A549 (cell line): ENCODE measurements at places on chromosomes 5 and 9. TPM values are rescaled to one million over a fixed set of nuclear protein-coding genes. Genes with fewer than 3 reads are reported as not detected.

DNA sequence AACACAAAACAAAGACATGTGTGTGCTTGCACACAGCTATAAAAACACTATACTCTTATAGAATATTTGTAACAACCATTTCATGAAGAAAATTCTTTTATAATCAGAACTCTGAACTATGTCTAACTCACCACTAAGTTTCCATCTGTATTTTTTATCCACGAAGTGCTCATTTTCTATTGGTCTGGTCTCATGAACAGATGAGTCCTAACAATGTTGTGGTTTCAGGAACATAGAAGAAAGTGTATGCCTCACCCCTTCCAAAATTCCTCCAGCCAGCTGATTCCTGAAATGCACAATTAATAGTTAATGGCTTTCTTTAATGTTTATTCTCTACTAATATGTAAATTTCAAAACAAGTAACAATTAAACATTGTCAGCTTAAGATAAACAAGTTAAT lies 325.3 kb upstream of the GRAMD2B start:
- DNase-seq, result no peak

DNA sequence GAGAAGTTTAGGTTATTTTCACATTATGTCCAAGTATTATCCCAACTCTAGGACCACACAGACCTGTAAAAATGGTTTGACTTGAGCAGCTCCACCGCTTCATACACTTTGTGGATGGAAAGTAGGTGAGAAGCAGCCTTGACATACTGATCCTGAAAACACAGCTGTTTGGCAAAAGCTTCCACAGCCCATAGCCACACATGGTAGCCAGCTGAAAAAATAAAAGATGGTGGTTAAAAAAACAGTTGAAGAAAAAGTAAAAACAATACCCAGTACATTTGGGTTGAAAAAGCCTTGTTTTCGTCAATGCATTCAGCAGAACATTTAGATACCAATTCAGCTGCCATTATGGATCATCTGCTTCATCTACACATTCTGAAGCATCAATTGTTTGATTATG lies 36.7 kb downstream of the GEMIN5 start:
- DNase-seq, result no peak

- DNase-seq, result no peak
These were observed 1164.3 kb upstream of the DMAC1 start for GRCh38 chr9:8963885-8964284.

DNA sequence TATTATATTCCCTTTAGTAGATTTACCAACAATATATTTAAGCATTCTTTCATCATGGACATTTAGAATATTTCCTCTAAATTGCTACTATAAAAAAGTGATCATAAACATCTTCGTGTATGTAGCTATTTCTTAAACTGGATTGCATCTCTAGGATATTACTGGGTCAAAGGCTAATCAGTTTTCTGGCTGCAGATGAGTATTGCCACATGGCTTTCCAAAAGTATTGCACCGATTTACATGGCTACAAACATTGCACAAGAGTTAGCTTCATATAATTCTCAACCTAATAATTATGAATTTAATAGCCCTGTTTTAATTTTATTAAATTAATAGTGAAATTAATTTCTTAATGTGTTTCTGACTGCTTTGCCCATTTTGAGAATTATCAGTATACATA lies 183.4 kb downstream of the DMRT2 start:
- no peak for DNase-seq

- no peak for DNase-seq
These were observed 8.5 kb downstream of the FOCAD start for GRCh38 chr9:20692554-20692953.

DNA sequence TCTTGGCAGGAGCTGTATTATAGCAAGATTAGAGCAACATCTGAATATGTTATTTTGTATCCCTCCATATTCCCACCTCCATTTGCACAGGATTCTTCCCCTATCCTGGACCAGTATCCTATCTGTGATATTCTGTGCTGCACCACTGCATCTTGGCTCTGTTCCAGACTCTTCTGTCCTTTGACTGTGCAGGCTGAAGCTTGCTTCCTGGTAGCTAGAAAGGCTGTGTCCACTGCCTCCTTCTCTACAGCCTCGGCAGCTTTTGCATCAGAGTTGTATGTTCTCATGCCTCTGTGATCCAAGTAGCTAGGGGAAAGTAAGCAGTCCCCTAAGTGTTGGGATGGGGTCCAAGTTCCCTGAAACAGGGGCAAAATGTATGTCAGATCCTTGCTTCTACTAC lies 104.1 kb downstream of the GAS1 start:
- no peak for DNase-seq

DNA sequence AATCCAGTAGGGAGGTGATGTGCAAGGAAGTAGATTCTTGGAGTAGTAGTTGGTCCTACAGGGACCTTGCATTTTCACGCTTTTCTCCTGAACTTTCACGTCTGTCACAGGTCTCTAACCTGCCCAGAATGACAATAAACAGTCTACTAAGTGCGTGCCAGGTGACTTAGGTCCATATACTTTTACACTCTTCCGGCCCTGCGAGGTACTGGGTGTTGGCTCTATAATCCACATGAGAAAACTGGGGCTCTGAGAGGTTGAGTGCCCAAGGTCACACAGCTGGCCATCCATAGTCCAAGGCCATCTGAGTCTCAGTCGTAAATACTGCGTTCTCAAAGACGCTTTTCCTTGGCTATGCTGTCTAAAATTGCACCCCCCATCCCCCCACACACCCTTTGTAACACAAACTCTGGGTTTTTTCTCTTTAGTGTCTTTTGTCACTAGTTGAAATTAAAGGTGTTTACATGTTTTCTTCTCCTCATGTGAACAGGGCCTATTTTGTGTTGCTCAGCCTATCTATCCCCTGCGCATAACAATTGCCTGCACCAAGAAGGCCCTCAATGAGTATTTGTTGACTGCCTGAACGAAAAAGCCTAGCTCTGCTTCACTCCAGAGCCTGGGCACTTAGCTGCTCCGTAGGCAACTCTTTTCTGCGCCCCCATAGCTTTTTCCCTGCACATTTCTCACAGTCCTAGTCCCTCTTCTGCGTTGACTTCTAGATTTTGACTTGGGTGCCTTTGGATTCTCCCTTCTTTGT lies 943 bp downstream of the SFXN1 start:
- DNase-seq, result no peak

FAM169A gene
- 5.8 to 7.9 TPM (median 7.5 TPM) in 3 replicates for polyA plus RNA-seq

GRCh38 chr9:86529496-86530275 lies 175.5 kb upstream of the TUT7 start:
- DNase-seq, result no peak

DNA sequence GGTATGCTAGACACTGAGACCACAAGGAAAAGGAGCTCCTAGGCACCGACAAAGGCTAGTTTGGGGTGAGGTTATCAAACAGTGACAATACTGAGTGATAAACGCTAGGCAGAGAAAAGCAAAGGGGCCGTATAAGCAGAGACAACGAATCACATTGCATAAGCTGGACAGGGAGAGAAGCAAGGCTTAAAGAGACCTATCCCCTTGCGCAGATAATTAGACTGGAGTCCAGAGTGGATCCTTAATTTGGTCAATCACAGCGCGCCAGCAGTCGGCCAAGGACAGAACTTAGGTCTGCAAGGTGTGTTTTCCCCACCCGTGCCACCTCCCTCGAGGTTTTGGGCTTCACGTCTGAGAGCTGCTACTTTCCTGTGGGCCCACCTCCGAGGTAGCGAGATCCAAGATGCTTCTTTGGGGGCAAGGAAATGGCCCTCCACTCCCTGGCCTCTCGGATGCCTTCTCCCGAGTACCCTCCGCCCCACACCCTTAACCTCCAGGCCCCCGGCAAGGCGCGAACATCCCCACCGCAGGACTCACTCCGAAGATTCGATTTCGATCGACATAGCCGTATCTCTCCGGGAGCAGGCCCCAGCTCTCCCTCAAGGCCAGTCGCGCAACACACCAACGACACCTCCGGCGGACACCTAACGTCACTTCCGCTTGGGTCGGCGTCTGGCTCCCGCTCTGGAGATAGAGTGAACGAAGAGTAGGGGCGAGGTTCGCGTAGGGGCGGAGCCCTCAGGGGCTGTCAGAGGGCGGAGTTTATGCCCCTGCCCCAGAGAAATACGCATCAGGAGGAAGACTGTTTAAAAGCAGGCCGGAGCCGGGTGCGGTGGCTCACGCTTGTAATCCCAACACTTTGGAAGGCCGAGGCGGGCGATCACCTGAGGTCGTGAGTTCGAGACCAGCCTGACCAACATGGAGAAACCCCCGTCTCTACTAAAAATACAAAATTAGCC lies at the start of gene SMU1:
SMU1 (minus strand) TSS at position 629 of the 959 bp plus-strand sequence; CDS start at position 563, 66 bp downstream.
- DNase-seq, result peak; percentile 96

- DNase-seq, result no peak
These were observed 11.9 kb downstream of the SPINK6 start for GRCh38 chr5:148214665-148215185.

DNA sequence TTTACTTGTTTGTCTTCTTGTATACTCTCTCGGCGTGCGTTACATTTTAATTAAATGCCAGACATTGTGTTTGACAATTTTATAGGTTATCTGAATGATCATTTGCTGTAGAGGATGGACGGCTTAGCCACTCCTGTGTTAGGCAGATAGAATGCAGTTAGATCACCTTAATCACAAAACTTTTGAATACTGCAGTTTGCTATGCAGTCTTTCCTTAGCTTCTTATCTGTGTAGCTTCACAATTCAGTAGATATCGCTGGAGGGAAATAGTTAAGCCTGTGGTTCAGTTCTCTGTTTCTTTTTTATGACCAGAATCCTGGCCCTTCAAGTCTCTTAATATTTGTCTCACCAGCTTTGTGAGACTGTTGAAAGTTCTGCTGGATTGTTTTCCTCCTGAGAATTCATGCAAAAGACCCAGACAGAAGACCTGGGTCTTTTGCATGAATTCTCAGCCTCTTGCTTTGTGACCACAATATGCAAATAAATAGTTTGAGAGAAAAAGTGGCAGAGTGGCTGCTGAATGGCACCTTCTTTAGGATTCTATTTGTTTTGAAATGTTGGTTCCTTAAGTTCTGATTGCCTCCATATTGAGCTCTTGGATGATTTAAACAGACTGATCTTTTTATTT lies 40.2 kb downstream of the RASA1 start:
- DNase-seq, result no peak

TTLL11 gene
- 1.8 to 2.7 TPM (median 1.9 TPM) in 3 replicates for polyA plus RNA-seq

DNA sequence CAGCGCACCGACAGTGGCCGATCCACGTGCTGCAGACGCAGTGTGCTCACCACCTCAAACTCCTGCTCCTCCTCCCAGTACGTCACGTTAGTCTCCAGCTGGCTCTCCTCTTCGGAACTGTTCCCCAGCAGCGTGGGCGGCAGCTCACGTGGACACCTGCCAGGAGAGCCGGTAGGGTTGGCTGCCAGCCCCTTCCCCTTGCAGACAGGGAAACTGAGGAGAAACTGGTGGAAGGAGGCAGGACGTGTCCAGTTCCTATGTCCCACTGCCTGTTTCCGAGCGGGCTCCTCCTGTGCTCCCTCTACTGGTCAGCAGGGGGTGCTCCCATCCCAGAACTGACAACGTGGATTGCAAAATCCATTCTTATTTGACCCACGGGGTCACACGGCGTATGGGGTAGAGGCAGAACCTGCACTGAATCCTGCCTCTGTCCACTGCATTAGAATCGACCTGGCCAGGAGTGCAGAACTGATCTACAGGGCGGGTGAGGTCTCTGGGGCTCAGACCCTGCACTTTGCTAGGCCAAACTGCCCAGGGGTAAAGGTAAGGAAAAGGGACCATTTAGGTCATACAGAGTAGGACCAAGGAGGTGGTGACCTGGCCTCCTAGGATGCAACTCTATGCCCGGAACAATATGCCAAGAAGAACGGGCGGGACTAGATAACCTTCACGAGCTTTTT lies 25.7 kb downstream of the PDGFRB start:
- peak; percentile 71 for DNase-seq

GRCh38 chr9:31089549-31090221 lies 1294.8 kb upstream of the ACO1 start:
- no peak for DNase-seq

FAM151B gene
- 2.2 to 2.3 TPM (median 2.2 TPM) in 3 replicates for polyA plus RNA-seq

AJM1 gene
- 3.0 to 3.6 TPM (median 3.2 TPM) in 3 replicates for polyA plus RNA-seq

- DNase-seq, result no peak
These were observed 35.1 kb downstream of the FAM81B start for GRCh38 chr5:95426227-95426626.
